NCI-H1694 treated with DMSO at 0.1 percent for 48 hours (cell line): ENCODE measurements at places on chromosomes 6 and 20.

DNA sequence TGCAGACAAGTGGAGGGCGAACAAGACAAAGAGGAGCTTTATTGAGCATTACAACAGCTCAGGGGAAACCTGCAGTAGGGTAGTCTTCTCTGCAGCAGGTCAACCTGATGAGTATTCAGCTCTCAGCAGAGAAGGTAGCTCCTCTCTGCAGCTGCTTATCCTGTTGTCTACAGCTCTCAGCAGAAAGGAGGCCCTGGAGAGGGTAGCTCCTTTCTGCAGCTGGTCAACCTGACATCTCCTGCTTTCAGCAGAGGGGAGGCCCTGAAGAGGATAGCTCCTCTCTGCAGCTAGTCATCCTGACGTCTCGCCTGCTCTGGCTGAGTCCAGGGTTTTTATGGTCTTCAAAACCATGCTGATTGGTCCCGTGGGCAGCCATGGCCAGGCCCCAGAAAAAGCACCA lies 113.6 kb downstream of the CD24 start:
- no peak for DNase-seq

GRCh38 chr6:114216789-114217467 lies 125.9 kb downstream of the HS3ST5 start:
- DNase-seq, result peak; percentile 19

DNA sequence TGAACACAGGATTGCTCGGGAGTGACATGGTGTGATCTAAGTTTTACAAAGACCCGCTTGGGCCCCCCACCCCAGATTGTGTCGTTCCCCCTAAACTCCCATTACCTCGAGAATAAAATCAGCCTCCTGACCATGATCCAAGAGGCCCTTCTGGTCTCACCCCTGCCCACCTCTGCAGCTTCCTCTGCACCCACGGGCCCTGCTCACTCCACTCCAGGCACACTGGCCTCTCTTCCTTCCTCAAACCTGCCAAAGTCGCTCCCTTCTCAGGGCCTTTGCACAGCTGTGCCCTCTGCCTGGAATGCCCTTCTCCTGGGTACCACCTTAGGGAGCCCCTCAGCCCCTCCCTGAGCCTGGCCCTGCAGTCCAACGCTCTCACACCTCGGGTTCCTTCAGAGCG lies 17.9 kb downstream of the TGM2 start:
- peak; percentile 7 for DNase-seq

DNA sequence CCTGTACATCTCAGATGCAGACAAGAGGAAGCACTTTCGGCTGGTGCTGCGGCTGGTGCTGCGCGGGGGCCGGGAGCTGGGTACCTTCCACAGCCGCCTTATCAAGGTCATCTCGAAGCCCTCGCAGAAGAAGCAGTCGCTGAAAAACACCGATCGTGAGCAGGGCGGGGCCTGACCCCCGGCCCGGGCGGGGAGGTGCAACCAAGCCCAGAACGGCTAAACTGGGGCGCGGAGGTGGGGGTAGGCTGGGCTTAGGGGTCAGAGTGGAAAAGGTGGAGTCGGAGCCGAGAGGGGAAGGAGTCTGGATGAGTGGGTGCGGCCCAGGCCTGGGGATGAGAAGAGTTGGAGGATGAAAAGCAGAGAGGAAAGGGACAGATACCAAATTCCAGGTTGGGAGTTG lies 4.1 kb upstream of the MATN4 start:
- no peak for DNase-seq

DNA sequence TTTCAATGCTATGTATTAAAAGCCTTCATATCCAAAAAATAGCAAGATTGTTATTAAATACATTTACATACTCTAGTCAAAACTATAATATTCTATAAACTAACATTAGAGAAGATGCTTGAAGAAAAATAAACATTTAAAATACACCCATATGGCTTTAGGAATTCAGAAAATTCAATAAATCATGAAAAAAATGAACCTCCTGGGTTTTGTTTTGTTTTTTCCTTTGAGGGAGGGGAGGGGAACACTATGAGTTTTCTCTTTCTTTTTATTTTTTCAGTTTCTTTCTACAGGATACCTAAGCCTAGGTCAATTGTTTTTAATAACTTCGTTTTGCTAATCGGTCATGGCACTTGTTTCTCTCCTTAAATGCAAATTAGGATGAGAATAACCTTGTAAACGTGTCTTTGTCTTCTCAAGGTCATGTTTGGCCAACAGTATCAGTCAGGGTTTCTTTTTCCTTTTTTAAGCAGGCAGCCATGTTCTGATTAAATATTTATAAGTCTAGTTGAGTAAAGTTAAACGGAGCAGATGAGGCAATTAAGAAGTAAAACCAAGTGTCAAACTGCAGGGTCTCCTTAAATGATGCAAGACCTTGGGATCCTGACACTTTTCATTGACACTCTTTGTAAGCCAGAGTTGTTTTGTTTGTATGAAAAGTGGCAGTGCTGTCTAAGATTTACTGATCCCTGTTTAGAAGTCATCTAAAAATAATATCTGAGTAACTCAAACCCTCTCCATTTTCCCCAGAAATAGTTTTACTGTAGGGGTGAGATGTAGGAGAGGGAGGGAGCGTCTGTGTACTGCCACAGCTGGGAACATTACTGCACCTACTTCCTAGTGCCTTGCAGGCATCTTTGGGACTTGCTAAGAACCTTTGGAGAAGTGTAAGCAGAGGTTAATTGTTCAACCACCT lies 392.3 kb downstream of the PLCB1 start:
- no peak for DNase-seq

- DNase-seq, result no peak
Measured at GRCh38 chr6:143536866-143537691, 25.6 kb upstream of the FUCA2 start.
